ENCODE measurements at places on chromosomes 16 and 17. TPM values are rescaled to one million over a fixed set of nuclear protein-coding genes. Genes with fewer than 3 reads are reported as not detected.

Gene ARL5C
- not detected for total RNA-seq

- H3K4me1 ChIP-seq: no peaks in the 10 kb centered on the region
- peaks cover 36% of the 10 kb centered on the region for H3K36me3 ChIP-seq
These were observed 57.0 kb downstream of the NSRP1 start for GRCh38 chr17:30173649-30174048.

GRCh38 chr16:66908116-66908515, 10.6 kb downstream of the CDH16 start:
- H3K27ac ChIP-seq: no peak overlapping the region
- no peaks in the 10 kb centered on the region for H3K36me3 ChIP-seq
- peaks cover 8% of the 10 kb centered on the region for H3K4me1 ChIP-seq
- H3K27me3 ChIP-seq: no peaks in the 10 kb centered on the region

DNA sequence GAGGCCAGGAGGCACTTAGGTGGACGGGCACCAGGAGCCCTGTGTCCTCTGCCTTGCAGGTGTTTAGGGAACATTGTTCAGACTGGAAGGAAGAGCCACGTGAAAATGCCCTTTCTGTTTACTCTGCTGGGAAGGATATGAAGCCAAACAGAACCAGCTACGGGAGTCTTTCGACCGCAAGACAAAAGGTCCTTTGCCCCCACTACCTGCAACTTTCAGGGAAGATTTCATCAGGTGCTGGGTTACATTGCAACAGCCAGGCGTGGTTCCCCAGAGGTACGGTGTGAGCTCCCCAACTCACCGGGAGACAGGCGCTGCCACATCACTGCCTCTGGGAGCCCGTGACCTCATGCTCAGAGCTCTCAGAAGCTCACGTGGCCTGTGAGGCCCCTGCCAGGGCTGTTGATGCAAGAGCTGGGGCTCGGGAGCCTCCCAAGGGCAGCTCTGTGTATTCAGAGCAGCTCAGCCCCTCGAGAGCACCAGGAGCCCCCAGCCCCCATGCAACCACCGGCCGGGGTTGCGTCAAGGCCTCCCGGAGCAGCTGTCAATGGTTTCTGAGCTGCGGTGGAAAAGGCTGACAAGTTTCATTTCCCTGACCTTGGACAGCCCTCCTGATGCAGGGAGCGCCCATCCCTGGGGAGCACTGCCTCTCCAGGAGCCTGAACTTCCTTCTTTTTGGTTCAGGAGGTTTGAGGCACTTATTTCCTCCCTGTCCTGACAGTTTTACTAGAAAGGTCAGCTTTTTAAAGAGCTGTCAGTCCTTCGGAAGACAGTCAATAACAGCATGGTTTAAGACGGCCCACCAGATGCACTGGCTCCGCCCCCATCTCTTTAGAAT, 42.1 kb downstream of the TBC1D16 start:
- no peaks in the 10 kb centered on the region for H3K36me3 ChIP-seq
- no peak for DNase-seq
- H3K4me1 ChIP-seq: peaks cover 57% of the 10 kb centered on the region
- H3K4me3 ChIP-seq: no peak overlapping the region

DNA sequence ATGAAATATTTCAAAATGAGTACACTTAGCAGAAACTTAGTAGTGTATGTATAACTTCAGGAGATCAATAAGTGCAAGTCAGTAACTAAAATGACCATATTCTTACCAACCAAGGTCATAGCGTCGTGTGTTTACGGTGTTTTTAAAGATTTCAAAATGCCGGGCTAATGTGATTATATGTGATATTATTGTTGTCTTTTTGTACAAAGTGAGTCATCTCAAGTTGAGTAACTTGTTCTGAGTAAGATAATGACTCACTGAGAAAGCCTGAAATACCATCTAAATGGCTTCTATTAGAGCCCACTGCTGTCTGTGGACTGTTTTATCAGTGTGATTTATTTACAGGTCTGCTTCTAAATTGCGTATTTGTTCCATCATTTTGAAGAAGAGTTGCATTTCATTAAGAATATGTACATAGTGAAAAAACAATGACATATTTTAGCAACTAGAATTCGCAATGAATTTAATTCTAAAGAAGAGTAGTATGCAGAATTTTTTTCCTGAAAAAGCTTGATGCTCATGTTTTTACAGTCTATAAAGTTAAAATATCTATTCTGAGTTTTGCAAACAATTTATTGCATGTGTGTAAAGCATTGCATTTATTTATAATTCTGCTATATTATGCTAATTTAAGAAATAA, 12.7 kb downstream of the KRT12 start:
- peaks cover 22% of the 10 kb centered on the region for H3K27me3 ChIP-seq
- H3K27ac ChIP-seq: no peak overlapping the region
- no peaks in the 10 kb centered on the region for H3K36me3 ChIP-seq
- H3K4me3 ChIP-seq: no peak overlapping the region

All from CD4-positive, alpha-beta T cell (primary cell).